Stimulated activated CD4-positive, alpha-beta T cell treated with anti-CD3 and anti-CD28 coated beads, Interleukin-12 subunit alpha, Interleukin-12 subunit beta, amount 100 ng/mL, for 4 hours (primary cell): ENCODE measurements at places on chromosomes 7 and 10.

DNA sequence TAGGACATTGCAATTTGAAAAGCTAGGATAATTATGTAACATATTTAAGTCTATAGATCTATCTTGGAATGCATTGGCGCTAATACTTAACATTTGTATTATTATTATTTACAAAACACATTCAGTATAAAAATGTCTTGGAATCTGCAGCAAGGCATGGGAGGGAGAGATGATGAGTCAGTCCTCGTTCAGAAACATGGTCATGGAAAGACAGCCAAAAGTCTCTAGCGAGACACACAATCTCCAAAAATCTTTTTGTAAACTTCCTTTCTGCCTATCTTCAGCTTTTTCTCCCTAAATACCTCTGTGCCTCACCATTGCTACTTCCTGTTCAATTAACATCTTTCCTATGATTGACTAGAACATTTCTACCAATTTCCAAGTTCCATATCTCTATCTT lies 188.4 kb upstream of the CACNA2D1 start:
- DNase-seq = no peak

- no peak for DNase-seq
Observed at GRCh38 chr7:3510101-3511020, 209.3 kb downstream of the SDK1 start.

- no peak for DNase-seq
Observed at GRCh38 chr10:102718220-102718619, 3.8 kb downstream of the SFXN2 start.

DNA sequence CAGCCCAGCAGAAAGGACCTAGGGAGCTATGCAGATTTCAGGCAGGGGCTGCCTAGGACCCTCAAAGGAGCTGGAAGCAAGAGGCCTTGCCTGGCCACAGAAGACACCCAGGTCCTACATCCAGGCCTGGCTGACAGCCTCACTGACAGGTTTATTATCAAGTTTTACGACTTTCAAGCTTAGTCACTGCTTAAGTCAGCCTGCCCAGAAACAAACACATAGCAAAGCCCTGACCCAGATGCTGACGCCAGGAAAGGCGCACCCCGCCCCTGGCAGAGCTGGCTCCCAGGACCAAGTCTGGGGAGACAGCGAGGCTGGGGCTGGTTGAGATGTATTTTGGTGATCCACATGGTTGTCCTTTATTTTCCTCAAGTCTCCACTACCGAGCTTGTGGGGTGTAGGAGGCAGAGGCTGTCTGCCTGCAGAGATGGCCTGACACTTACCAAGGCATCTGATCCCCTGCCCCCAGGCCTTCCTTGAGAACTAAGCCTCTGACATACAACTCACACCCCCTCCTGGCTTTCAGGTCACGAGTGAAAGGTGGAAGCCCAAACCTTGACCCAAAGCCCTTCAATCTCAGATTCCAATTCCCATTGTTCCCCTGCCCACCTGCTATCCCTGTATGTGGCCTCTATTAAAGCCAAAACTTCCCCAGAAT lies 80.7 kb upstream of the EMX2 start:
- DNase-seq = no peak

GRCh38 chr10:33935350-33935749 lies 600.9 kb upstream of the NRP1 start:
- no peak for DNase-seq

DNA sequence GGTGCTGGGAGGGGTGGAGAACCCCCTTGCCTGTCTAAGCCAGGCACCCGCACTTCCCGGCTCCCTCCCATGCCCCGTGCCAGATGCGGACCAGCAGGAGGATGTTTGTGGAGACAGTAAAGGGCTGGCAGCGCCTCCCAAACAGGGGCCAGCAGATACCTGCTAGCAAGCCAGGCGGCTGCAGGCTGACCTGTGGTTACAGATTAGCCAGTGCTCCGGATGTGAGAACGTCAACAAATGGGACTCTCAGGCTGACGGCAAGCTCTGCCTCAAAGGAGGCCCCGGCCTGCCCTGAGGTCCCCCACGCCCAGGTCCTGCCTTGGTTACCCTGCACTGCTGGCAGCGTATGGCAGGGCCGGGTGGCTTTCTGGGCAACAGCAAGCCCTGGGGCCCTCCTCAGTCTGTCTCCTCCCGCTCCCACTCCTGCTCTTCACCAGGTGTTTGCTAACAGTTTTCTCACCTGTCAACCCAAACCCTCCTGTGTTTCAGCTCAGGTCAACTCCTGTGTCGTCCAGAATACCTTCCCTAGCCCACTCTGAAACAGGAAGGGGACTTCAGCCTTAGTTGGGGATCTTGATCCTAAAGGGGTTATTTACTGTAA lies 85.4 kb downstream of the NEURL1 start:
- no peak for DNase-seq

DNA sequence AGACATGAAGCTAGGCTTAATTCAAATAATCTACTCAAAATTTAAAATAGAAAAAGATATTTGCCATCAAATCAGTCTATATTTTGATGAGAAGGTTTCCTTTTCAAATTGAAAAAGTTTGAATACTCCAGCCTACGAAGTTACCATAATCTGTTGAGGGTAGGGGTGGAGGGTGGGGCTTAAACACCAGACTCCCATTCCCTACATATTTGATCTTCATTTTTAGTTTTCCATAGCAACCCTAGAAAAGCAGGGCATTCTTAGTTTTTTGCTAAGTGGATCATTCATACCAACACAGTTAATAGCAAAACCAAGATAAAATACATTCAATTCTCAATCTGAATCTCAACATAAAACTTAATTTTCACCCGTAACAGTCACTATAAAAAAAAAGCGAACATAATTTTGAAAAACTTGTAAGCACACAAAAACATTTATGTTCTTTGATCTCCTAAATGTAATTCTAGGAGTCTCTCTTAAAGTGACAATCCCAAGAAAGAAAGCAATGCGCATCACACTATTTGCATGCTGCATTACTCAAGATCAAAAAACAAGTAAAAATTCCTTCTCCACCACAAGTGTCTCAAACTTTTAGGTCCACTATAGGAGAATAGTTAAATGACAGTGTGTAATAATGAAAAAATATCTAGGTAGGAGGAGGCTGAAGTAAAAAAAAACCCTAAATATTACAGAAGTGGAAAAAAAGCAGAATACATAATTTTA lies 30.8 kb downstream of the TMEM209 start:
- DNase-seq = no peak

DNA sequence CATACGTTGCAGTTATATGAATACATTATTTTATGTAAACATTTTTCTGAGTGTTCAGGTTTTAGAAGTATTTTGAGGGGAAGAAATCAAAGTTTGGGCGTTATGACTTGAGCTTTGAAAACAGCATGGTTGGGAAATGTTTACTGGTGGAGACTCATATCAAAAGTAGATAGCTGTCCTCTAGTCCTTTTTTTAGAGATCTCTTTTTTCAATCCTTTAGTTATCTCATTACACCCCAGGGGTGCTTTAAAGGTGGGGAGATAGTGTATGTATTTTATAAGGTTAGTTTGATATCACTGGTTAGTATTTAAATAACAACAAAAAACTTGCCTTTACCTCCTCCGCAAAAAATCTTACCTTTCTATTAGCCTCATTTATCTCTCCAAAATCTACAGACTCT lies 2.3 kb downstream of the DMTF1 start:
- DNase-seq = no peak

DNA sequence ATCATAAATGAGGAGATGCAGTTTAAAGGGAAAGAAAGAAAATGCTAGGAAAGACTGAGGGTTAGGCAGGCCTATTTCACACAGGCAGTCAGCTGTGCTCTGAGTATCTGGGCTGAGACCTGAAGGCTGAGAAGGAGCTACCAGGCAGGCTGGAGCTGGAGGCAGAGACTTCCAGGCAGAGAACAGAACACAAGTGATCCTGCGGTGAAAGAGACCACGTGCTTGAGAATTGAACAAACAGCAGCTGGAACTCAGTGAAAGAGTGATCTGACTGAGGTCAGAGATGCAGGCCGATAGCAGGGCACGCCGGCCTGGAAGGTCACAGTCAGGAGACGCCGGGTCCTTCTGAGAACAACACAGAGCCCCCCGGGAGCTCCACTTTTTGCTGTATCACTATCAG lies 147.8 kb downstream of the ADAM12 start:
- DNase-seq = no peak
